Small intestine (tissue), 16 donors: ENCODE measurements at places on chromosomes 12 and 14.

GRCh38 chr12:132423251-132423819 is 66.6 kb upstream of the FBRSL1 start:
- no peaks in the 10 kb centered on the region for H3K36me3 ChIP-seq
- H3K27ac ChIP-seq: no peak overlapping the region
- DNase-seq: no peak
- no peaks in the 10 kb centered on the region for H3K4me1 ChIP-seq

DNA sequence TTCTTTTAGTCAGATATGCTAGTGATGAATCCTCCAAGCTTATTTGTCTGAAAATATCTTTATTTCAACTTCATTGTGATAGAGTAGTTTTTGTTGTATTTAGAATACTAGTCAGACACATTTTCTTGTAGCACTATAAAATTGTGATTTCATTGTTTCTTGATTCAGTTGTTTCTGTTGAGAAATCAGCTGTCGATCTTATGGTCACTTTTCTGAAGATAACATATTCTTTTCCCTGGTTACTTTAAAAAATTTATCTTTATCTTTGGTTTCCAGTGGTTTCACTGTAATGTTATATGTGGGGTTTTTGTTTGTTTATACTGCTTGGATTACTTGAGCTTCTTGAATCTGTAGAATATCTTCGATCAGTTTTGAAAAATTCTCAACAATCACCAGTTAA is 426.1 kb downstream of the SOX5 start:
- no peak overlapping the region for H3K4me3 ChIP-seq
- no peaks in the 10 kb centered on the region for H3K36me3 ChIP-seq
- H3K27me3 ChIP-seq: no peaks in the 10 kb centered on the region
- no peaks in the 10 kb centered on the region for H3K4me1 ChIP-seq
- no peak overlapping the region for H3K27ac ChIP-seq
- DNase-seq: no peak

DNA sequence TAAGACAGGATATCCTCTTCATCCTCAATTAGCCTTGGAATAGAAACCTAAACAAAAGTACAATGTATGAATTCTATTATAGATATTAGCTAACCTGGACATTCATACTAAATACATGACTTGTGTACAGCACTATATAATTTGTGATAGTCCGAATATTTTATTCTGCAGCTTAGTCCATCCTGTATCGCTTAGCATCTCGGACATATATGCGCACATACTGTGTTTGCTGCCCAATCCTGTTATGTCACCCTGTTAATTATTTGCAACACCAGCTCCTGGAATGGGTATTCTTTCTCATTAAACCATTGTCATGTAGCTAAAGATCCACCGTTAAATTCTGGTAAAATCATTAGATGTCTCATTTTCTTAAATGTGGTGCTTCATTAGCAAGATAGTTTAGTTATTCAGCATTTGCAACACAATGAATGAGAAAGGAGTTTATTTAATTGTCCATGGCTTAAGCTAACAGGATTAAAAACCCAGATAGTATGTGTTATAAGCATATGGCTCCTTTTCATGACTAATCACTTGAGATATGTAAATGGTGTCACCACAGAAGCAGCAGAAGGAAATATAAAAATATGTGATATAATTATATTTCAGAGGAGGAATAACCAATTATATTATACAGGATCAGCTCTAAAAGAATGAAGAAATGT is 156.0 kb upstream of the ARHGAP5 start:
- peaks cover 2% of the 10 kb centered on the region for H3K27me3 ChIP-seq
- no peaks in the 10 kb centered on the region for H3K4me1 ChIP-seq
- no peak for DNase-seq
- H3K36me3 ChIP-seq: no peaks in the 10 kb centered on the region
- H3K27ac ChIP-seq: no peak overlapping the region

- no peaks in the 10 kb centered on the region for H3K36me3 ChIP-seq
- no peak for DNase-seq
- H3K4me1 ChIP-seq: no peaks in the 10 kb centered on the region
- no peak overlapping the region for H3K4me3 ChIP-seq
Observed at GRCh38 chr14:88142997-88143396, 138.1 kb downstream of the GPR65 start.

- H3K27ac ChIP-seq: no peak overlapping the region
- peaks cover 9% of the 10 kb centered on the region for H3K36me3 ChIP-seq
- no peaks in the 10 kb centered on the region for H3K27me3 ChIP-seq
- DNase-seq: no peak
- H3K4me1 ChIP-seq: peaks cover 8% of the 10 kb centered on the region
- H3K4me3 ChIP-seq: no peak overlapping the region
Observed at GRCh38 chr12:118332511-118332910, 40.2 kb downstream of the TAOK3 start.

DNA sequence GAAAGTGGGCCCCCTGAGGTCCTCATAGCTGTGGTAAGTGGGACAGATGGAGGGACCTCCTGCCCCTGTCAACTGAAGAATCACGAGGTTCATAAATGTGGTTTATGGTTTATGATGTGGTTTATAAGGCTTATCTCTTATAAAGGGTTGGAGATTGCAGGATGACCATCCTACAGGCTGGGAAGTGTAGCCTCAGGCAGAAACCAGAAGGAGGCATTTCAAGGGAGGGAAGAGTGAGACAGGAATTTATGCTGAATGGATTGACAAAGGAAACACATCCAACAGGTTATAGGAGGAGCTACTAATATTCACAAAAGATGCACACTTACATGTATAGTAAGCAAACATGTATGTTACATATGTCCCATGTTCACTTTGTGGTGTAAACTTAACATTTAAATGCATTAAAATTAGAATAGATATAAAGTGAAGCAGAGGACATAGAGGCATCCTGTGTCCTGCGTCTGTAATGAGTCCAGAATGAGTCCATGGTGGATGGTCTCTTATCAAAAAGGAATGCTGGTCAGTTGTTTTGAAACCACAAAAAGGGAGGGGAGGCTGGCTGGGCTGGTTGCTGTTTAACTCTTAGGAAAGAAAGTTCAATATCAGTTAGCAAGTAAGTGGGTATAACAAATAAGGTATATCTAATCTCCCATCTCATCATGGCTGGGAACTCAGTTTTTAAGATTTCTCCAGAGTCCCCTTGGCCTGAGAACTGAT is 149.0 kb upstream of the RMST start:
- H3K36me3 ChIP-seq: no peaks in the 10 kb centered on the region
- no peaks in the 10 kb centered on the region for H3K27me3 ChIP-seq
- H3K4me1 ChIP-seq: no peaks in the 10 kb centered on the region
- DNase-seq: no peak
- no peak overlapping the region for H3K27ac ChIP-seq

DNA sequence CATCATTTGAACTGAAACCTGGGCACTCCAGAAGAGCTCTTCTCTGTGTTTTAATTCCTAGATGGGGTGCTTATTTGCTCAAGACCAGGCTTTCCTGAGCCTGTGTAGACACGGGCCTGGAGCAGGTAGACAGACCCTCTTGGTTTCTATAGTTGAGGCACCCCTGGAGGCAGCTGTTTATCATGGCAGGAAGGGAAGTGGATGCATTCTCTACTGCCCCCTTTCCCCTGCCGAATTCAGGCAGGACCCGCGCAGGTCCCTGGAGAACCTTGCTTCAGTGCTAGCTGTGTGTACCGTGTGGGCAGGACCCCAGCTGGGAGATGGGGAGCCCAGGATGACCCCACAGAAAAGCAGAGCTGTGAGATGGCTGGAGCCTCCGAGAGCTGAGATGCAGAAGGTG is 6.0 kb downstream of the CACNA1C start:
- H3K36me3 ChIP-seq: no peaks in the 10 kb centered on the region
- no peak overlapping the region for H3K27ac ChIP-seq
- H3K27me3 ChIP-seq: peaks cover 41% of the 10 kb centered on the region
- no peak for DNase-seq
- no peak overlapping the region for H3K4me3 ChIP-seq
- H3K4me1 ChIP-seq: no peaks in the 10 kb centered on the region

DNA sequence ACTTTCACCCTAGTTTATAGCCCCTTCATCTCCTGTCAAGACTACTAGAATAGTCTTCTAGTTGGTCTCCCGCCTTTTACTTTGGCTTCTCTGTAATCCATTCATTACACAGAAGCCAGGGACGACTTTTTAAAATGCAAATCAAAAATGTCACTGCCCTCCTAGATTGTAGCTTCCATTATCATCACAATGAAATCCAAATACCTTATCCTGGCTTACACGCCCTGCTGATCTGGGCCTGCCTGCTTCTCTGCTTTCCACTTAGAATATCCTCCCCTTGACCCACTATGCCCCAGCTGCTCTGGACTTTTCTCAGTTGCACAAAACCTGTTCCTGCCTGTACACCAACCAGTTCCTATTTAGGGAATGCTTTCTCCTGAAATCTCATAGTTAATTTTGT is 4.5 kb upstream of the EEA1 start:
- no peak overlapping the region for H3K4me3 ChIP-seq
- no peaks in the 10 kb centered on the region for H3K27me3 ChIP-seq

DNA sequence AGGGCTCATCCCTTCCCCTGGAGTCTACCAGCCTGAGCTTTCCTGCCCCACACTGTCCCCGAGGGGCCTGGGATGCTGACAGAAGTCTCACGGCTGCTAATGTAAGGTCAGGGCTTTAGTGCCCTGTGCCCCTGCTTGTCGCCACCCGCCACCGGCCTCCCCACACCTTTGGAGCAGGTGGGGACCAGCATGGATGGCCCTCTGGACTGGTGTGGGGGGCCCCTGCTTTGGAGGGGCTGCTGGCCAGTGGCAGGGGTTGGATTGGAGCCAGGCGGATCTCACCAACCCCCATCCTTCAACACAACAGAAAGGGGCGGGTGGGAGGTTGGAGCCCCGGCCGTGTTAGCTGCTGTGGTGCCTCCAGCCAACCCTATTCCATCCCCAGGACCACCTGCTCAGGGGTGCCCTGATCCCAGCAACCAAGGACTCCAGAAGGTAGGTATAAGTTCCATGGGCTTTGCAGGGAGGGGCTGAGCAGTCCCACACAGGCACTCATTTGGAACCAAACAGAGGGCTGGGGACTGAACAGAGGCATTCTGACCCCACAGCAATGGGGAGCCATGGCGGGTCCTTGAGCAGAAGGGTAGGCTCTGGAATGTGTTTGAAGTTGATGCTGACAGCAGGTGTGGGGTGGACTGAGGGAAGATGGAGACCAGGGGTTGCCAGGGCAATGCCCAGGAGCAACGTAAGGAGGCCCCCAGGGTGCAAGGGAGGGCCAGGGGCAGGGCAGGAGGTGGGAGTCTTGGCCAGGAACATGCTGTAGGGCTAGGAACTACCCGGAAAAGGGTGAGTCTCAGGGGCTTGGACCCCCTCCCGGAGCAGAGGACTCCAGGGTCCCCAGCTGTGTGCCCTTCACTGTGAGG is 145.1 kb upstream of the C14orf180 start:
- no peaks in the 10 kb centered on the region for H3K36me3 ChIP-seq
- no peak for DNase-seq
- no peak overlapping the region for H3K4me3 ChIP-seq

DNA sequence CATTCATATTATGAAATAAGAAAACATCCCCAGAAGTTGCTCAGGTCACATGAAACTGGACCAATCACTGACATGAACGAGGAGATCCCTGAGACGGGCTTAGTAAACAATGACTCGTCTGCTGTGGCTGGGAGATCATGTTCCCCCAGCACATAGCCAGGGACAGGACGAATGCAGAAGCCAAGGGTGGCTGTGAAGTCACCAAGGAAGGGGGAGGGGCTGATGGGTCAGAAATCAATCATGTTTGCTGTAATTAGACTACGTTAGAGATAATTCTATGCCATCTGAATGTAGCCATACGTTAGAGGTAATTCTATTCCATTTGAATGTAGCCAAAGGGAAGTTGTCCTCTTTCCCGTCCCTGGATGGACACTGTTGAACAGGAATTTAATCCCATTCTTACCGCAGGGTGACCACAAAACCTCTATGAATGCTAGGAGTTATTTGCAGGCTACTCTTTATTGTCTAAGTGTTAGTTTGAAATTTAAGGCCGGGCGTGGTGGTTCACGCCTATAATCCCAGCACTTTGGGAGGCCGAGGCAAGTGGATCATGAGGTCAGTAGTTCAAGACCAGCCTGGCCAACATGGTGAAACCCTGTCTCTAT is 332.9 kb downstream of the TMEM132D start:
- H3K27ac ChIP-seq: no peak overlapping the region
- no peaks in the 10 kb centered on the region for H3K4me1 ChIP-seq
- no peak for DNase-seq

DNA sequence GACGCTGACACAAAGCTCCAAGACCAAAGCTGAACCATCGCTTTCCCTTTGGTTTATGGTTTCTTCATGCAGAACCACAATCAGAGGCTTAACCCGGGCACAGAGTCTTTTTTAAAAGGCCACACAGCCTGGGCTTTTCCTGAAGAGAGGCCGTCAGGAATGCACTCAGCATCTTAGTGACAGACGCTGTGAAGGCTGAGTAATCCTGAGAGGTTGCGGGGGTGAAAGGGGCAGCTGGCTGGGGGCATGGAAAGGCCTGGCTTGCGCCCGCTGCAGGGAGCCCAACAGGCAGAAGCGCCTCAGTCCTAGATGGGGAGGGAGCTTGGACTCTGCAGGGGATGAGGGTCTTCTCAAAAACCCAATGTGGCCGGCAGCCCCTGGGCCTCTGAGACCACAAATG is 13.6 kb downstream of the CTDSP2 start:
- H3K27ac ChIP-seq: no peak overlapping the region
- no peaks in the 10 kb centered on the region for H3K27me3 ChIP-seq
- peaks cover 56% of the 10 kb centered on the region for H3K36me3 ChIP-seq
- peaks cover 36% of the 10 kb centered on the region for H3K4me1 ChIP-seq

- no peak overlapping the region for H3K4me3 ChIP-seq
- H3K4me1 ChIP-seq: no peaks in the 10 kb centered on the region
- H3K27ac ChIP-seq: no peak overlapping the region
- no peak for DNase-seq
- no peaks in the 10 kb centered on the region for H3K36me3 ChIP-seq
Observed at GRCh38 chr12:92726850-92727249, 24.1 kb downstream of the PLEKHG7 start.

DNA sequence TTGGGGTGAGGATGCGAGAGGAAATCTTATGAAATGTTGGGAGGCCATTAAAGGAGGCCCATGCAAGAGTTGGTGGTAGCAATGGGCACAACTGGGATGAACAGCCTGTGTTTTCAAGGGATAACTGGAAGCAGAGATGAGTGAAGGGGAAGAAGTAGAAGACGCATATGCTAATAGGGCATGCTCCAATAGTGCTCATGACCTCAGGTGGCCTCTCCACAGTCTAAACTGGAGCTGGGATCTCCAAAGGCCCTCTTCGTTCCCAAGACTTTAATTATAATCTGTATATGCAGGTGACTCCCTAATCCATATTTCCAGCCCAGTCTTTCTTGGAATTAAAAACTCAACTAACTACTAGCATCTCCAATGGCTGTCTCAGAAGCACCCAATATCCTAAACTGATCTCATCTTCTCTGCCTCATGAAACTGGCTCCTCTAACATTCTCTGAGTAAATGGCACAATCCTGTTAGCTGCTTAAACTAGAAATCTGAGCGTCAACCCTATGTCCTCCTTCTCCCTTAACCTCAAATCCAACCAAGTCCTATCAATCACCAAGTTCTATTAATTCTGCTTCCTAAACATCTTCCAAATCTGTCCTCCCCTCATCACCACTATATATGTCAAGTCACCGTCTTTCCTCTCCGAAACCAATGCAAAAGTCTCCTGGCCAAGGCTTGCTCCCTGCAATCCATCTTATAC is 2.8 kb upstream of the AJUBA start:
- DNase-seq: no peak
- H3K4me3 ChIP-seq: no peak overlapping the region
- H3K27me3 ChIP-seq: peaks cover 14% of the 10 kb centered on the region
- no peak overlapping the region for H3K27ac ChIP-seq
- no peaks in the 10 kb centered on the region for H3K36me3 ChIP-seq

GRCh38 chr12:47823422-47824086 is 3.9 kb upstream of the HDAC7 start:
- H3K4me3 ChIP-seq: no peak overlapping the region
- DNase-seq: no peak
- H3K4me1 ChIP-seq: peaks cover 39% of the 10 kb centered on the region
